ENCODE measurements at places on chromosomes 7 and 10. TPM values are rescaled to one million over a fixed set of nuclear protein-coding genes. Genes with fewer than 3 reads are reported as not detected.

The CTTNBP2 gene
- not detected for polyA plus RNA-seq

The BZW2 gene
- 48.4 TPM for polyA plus RNA-seq

The AGAP5 gene
- polyA plus RNA-seq = 0.15 TPM

DNA sequence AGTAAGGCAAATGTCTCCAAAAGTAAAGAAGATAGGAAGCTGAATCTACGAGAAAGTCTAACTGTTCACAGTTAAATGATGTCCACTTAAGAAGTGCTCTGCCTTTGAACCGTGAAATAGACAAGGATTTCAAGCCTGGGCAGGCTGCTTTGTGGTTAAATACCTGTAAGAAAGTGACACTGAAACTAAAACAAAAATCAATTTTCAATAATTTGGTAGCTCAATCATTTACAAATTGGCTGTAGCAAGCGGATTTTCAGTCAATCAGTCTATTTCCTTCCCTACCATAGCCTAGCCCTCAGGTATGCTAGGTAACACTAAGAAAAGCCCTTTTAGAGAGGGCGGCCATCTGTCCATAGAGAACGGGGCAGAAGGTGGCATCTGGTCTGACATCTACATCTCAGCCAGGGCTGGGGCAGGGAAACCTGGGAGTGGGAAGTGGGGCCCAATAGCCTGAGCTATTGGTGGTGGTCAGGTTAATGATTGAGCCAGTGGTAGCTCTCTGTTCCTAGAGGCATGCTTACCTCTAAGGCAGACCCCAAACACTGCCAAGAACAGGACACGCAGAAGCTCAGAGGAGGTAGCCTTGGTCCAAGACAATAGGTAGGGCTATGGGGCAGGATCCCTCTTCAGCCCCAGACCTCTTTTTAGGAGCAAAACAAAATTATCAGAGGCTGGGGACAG is 223.2 kb downstream of the CCSER2 start:
- DNase-seq = no peak
- no peak overlapping the region for H3K4me3 ChIP-seq
- H3K4me1 ChIP-seq = no peaks in the 10 kb centered on the region
- no peaks in the 10 kb centered on the region for H3K36me3 ChIP-seq
- H3K27ac ChIP-seq = no peak overlapping the region

GRCh38 chr7:158415316-158415715 is 172.3 kb downstream of the PTPRN2 start:
- H3K27me3 ChIP-seq = no peaks in the 10 kb centered on the region
- H3K27ac ChIP-seq = no peak overlapping the region
- no peaks in the 10 kb centered on the region for H3K4me1 ChIP-seq
- no peak for DNase-seq
- no peak overlapping the region for H3K4me3 ChIP-seq

- no peak for DNase-seq
- peaks cover 21% of the 10 kb centered on the region for H3K36me3 ChIP-seq
Measured at GRCh38 chr7:3005257-3005656, 38.4 kb downstream of the CARD11 start.
